ENCODE measurements at places on chromosomes 5 and 9.

GRCh38 chr5:146745931-146746577 lies 132.5 kb downstream of the PPP2R2B start:
- DNase-seq, result peak; percentile 57

GRCh38 chr9:89770531-89771174 lies 165.8 kb downstream of the GADD45G start:
- DNase-seq, result no peak

- no peak for DNase-seq
These were observed 177.4 kb downstream of the NSG2 start for GRCh38 chr5:174222891-174223290.

GRCh38 chr9:8207596-8207995 lies 408.0 kb upstream of the DMAC1 start:
- DNase-seq, result no peak
